Effector memory CD4-positive, alpha-beta T cell (primary cell): ENCODE measurements at places on chromosomes 7 and 10.

GRCh38 chr7:103487419-103487818 is 41.4 kb upstream of the SLC26A5 start:
- DNase-seq: no peak

DNA sequence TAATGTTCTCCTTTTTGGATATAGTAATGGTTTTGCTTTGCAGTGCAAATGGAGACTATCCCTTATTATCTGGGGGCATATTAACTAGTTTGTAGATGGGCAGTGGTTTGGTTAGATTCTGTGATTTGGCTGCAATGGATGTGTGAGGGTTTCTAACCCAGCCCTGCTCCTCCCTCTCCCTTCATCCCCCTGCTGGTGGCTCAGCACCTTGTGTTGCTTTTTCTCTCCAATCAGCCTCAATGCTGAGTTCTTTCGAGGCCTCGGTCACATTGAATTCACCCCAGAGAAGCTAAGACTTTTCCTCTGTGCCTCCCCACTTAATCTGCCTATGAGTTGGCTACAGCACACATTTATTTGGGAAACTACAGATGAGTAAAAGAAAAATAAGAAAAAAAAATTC is 120.0 kb downstream of the MALRD1 start:
- DNase-seq: no peak

DNA sequence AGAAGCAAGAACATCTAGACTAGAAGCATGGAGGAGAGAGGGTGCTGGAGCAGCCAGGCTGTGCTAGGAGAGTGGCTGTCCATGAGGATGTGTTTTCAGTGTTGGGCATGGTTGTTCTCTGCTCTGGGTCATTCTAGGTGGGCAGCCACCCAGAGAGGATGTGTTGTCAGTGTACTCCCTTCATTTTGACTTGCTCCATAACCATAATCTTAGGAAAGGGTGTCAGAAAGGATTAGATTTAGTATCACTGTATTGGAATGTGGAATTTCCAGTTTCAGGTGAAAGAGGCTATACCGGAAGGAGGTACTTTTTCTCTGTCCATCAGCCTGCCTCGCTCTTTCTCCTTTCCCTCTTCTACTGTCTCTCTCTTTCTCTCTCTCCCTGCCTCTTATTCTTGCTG is 474.5 kb upstream of the PODXL start:
- no peak for DNase-seq

- no peak for DNase-seq
Observed at GRCh38 chr10:110224992-110225391, 17.6 kb downstream of the MXI1 start.

DNA sequence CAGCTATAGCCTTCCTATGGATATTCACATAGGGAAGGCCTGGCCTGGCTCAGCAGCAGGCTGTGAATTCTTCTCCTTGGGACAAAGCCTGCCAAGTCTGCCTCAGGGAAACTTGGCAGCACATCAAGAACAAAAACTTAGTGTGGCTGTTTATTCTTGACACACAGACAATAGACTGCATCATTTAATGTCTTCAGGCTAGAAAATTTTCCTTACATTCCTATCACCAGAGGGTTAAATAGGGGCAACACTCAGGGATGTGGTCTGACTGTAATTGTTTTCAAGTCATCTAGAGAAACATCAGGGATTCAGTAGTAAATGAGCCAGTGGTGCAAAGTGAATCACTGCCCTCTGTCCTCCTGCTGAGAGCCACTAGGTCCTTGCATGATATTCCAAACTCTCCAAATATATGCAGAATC is 137.3 kb downstream of the SEMA3C start:
- DNase-seq: no peak

GRCh38 chr10:72328829-72329204 is 25.9 kb downstream of the DNAJB12 start:
- DNase-seq: no peak

- DNase-seq: no peak
Observed at GRCh38 chr7:143908120-143908519, 6.1 kb upstream of the TCAF1 start.

- DNase-seq: no peak
Observed at GRCh38 chr10:131176907-131177306, 134.6 kb downstream of the TCERG1L start.

DNA sequence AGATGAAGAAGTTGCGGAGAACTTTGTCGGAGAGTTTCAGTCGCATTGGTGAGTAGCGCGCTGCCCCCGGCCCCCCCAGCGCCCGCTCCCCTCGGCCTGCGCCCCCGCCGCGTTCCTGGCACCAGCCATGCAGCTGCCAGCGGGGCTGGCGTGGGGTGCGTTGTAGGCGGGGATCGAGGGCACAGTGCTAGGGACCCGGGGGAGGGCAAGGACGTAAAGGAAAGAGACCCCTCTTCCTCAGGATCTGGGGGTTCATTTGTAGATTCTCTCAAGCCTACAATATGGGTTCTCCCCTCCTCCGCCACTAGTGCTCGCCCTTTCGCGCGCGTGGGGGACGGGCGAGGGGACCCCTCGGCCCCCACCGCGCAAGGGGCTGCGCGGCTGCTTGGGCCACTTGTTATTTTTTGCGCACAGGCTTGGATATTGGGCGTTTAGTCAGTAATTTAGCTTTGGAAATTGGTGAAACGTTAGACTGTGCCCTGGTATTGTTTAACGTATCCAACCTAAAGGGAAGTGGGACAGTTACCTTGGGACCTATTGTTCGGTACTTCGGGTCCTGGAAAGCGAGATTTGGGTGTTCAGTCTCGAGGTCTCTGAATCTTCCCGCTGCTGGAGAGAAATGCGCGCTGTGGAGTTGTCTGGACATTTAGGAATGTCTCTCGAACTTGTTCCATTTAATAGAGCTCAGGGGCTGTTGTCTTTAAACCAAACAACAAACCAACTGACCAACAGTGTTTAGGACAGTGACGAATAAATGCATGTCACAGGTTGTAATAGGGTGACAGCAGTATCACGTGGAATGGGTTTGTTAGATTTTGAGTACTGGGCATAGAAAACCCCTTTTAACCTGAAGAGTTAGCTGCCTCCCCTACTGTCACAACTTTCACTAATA is 796 bp downstream of the CDK14 start:
- no peak for DNase-seq

DNA sequence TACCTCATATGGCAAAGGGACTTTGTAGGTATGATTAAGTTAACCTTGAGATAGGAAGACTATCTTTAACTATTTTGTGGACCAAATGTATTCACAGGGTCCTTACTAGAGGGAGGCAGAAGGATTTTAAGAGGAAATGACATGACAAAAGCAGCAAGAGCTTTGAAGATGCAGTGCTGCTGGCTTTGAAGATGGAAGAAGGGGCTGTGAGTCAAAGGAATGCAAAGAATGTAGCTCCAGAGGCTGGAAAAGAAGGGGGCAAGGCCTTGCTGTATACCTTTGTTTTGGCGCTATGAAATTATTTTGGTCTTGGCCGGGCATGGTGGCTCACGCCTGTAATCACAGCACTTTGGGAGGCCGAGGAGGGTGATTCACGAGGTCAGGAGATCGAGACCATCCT is 3.2 kb upstream of the NRBF2 start:
- no peak for DNase-seq

DNA sequence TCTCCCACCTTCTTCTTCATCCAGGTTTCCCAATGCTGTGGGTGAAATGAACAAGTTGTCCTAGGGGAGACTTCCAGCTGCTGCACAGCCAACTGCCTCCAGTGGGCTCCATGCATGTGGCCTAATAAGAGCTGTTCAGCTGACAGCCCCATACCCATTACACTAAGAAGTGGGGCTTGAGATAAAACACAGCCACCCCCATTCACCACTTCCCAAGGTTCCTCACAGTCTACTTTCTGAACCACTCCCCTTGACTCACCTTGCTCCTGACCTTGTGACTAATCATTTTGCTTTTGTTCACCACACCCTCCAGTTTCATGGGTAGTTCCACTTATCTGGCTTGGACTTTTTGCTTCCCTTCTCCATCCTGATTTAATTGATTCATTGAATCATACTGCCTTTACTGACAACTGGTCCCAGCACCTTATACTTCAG is 119.3 kb downstream of the CABCOCO1 start:
- DNase-seq: no peak

GRCh38 chr10:87546971-87547413 is 42.3 kb downstream of the MINPP1 start:
- DNase-seq: no peak

DNA sequence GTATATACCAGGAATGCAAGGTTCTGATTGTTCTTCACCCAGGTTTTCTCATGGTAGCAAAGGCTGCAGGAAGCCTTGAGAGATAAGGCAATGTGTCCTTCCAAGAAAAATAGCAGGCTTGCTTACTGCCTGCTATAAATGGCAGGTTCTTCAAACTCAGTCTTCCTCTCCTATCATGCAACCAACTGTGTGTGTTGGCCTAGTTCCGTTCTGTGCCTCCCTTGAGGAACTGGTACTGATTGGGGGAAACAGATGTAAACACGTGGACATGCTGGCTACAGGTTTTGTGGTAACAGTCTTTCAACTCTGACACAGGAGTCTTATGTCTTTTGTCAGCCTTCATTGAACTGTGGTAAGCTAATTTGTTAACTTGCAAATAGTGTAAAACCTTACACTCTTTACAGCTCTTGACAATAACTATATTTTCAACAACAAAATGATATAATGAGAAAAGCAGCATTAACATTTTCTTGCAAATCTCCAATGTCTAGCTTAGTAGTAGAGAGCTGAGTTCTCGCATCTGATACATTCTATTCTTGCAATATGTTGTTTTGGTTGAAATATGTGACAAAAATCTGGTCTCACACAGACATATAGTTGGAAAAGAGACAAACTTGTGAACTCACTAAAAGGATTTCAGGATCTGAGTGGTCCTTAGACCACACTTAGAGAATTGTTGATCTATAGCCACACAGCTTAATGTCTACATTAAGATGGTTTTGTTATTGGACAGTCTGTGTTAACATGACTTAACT is 54.7 kb upstream of the LSM8 start:
- DNase-seq: no peak

DNA sequence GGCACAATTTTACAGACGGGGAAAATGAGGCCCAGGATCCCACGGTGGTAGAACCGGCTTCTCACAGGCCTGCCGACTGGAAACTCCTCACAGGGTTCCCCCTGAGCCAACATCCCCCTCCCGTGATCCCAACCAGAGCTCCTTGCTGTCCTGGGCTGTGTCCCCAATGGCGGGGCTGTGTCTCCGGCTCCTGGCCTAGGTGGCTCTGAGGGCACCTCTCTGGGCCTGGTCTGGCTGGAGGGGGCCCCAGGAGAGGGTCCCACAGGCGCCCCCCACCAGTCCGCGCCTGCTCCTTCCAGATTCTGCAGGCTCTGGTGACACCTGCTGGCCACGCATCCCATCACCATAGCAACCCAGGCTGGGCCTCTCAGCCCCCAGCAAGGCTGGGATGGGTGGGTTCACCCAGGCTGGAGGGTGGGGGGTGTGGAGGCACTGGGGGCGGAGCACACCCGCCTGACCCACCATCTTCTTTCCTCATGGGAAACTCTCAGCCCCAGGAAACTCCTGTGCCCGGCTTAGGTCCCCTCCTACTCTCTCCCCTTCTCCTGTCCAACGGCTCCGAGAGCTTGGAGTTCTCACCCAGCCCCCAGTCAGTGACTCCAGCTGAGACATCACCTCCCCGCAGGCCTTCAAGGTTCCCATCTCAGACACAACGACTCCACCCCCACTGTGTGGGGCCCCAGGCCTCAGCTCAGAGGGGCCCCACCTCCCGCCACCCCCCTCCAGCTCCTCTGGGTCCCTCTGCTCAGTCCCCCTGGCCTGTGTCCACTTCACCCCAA is 27.1 kb upstream of the TNRC18 start:
- no peak for DNase-seq

- DNase-seq: no peak
Observed at GRCh38 chr10:21030091-21030490, 133.0 kb upstream of the NEBL start.

DNA sequence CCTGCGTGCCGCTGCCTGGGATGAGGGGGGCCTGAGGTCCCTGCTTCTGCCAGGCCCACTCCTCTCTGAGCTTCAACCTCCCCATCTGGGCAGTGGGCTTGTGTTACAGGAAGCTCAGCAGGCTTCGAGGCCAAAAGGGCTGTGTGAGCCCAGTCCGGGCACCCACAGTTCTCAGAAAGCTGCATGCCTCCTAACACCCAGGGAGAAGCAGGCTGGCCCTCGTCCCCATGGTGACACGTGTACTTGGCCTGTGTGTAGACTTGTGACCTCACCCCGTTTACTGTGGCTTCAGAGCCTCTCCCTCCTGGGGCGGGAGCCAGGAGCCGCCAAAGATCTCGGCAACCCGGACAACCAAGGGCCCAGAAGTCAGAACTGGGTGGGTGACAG is 2.2 kb upstream of the GRIFIN start:
- DNase-seq: no peak

DNA sequence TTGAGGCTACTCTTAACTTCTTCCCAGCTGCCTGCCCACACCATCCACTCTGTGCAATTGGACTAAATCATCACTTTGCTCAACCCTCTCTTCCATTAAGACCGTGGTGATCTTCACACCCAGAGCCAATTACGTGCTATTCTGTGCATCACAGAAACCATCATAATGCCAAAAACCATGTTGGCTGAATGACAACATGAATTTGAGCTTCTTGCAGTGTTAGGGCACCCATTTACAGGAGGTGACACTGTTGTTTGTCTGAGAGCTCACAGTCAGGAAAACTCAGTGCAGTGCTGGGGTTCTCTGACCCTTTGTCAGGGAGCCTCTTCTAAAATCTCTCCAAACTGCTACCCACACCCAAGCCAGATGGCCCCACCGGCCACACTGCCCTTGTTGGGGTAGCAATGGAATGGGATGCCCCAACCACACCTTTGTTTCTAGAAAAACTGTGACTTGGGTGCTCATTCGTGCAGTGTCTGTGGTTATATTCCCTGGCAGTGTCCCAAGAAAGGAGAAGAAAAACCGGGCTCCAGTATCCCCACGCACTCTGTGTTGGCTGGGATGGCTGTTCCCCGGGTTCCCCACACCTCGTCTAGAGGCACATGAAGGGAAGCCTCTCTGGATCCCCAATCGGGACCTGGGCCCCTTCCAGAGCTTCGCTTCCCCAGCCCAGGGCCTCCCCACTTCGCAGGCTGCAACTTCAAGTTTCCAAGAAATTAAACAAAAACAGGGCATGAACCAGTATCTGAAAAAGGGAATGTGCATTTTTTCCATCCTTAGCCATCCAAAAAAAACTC is 2.0 kb upstream of the TNS3 start:
- DNase-seq: no peak

- no peak for DNase-seq
Observed at GRCh38 chr10:70918851-70919530, 30.6 kb upstream of the PCBD1 start.

GRCh38 chr7:44454348-44454747 is 36.1 kb downstream of the NUDCD3 start:
- no peak for DNase-seq

- no peak for DNase-seq
Observed at GRCh38 chr10:102581401-102581800, 62.9 kb upstream of the TRIM8 start.

- DNase-seq: no peak
Observed at GRCh38 chr10:63373176-63373575, 92.6 kb downstream of the JMJD1C start.

- no peak for DNase-seq
Observed at GRCh38 chr7:37932543-37932942, 12.1 kb downstream of the EPDR1 start.
